ENCODE measurements at places on chromosomes 1 and 21.

DNA sequence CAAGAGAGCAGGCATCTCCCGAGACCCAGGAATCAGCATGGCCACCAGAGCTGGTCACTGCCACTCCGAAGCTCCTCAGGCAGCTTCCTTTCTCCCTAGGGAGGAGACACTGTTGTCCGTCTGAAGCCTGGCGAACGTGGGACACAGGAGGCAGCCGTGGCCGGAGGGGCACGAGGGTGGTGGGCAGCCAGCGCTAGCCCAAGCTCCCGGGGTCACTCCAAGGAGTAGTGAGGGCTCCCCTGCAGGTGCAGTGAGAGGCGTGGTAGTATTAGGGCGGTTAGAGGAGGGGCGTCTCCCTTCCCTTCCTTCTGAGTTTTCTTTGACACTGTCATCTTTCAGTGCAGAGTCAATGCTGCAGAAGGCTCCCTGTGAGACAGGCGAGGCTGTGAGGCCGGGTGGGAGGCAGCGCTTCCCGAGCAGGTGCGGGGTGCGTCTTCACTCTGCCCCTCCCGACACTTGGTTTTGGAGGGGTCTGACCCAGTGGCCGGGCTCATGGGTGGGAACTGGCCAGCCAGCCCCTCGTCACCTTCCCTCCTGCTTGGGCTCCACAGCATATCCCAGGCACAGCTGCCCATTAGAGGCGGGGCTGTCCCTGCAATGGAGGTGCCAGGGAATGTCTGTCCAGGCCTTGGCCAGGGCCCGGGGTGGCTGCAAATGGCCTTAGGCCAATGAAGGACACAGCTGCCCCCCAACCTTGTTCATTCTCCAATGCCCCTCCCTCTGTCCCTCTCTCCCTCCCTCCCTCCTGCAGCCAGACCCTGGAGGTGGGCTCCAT is 171.6 kb upstream of the ARHGEF16 start:
- no peak for DNase-seq

GRCh38 chr1:3457910-3458883 is 3.7 kb downstream of the ARHGEF16 start:
- DNase-seq: no peak

- no peak for DNase-seq
Observed at GRCh38 chr1:83978056-83978455, 20.9 kb downstream of the TTLL7 start.

GRCh38 chr1:203327684-203328457 is 22.6 kb downstream of the BTG2 start:
- no peak for DNase-seq

GRCh38 chr21:42547001-42547905 is 33.6 kb downstream of the SLC37A1 start:
- no peak for DNase-seq
